ENCODE measurements at places on chromosomes 7 and 10.

- no peak for DNase-seq
These were observed 48.7 kb upstream of the UBN2 start for GRCh38 chr7:139182363-139182762.

DNA sequence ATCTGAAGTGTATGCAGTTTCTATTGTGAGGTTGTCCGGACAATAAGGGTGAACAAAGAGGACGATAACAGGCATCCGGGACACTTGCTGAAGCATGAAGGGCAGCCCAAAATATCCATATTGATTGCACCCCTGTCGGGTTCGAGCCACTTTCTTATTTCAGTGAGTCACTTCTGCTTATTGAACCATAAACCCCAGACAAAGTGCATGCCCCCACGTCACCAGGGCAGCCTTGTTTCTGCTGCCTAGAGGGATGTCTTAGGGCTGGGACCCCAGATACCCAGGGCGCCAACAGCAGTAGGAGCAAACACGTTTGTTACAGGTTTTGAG lies 175.3 kb upstream of the LYZL1 start:
- no peak for DNase-seq

- DNase-seq: peak; percentile 64
These were observed 69.8 kb upstream of the STEAP1B start for GRCh38 chr7:22569586-22570321.

GRCh38 chr10:48307711-48308018 lies 1.2 kb downstream of the MAPK8 start:
- no peak for DNase-seq

DNA sequence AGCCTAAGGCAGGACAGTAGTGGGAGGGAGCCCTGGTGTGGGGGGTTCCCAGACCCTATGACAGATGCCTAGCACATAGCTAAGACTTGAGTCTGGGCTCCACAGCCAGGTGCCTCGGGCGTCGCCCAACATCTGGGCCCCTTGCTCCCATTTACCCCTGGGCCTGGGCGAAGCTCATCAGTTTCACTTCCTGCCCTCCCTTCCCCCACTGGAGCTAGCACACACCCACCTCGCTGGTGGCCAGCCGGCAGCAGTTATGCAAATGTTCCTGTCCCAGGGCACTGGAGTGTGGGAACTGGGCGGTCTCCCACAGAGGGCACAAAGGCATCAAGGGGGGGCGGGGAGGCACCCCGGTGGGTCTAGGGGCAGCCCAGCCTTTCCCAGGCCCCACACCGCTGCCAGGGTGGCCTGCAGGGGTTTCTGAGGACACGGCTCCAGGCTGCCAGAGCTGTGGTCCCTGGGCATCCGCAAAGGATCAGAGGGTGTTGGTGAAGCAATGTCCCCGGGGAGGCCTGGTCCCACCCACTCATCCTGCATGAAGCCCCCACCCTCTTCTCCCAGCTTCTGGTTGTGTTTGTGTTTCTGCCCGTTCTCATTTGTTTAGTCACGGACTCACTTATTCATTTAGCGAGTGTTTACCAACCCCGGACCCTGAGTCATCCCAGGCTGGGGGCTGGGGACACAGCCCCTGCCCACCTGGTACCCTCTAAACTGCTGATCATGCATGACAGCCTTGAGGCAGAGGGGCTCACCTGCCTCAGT lies 20.4 kb downstream of the SH2B2 start:
- DNase-seq: no peak

- DNase-seq: no peak
These were observed 45.9 kb upstream of the PAPSS2 start for GRCh38 chr10:87613751-87614150.

GRCh38 chr7:137762334-137762733 lies 84.4 kb downstream of the DGKI start:
- no peak for DNase-seq

- DNase-seq: no peak
These were observed 17.9 kb downstream of the OGDHL start for GRCh38 chr10:49744091-49744685.

- no peak for DNase-seq
These were observed 95.7 kb upstream of the EEPD1 start for GRCh38 chr7:36057323-36057722.

- DNase-seq: no peak
These were observed 128.7 kb downstream of the SAMD9 start for GRCh38 chr7:92988941-92989545.

DNA sequence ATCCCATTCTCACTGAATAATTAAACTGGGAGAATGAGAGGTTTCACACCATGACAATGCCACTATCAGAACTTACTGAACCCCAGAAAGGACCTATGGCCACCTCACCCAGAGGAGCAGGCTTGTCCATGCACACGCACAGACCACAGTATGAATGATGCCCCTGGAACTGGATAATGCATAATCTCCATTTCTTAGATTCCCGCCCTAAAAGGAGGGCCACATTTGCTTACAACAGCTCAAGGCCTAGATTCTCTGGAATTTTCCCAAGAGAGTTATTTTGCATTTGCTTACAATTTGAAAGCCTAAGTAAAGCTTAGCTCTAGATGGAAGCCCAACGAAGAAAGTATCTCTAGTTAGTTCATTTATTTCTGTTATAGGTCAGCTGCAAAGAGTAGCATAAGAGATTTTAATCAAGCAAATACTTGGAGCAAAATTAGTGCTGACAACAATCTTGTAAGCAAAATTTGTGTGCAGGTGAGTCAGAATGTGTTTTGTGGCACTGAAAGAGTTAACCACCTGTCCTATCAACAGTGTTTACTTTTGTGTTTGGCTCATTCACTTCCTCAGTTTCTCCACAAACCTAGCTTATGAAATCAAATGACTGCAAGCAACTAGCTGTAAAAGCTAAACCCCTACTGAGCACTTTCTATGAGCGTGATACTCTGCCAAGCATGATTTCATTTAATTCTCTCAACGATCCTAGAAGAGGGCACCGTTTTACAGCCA lies 32.1 kb downstream of the ELMO1 start:
- no peak for DNase-seq

DNA sequence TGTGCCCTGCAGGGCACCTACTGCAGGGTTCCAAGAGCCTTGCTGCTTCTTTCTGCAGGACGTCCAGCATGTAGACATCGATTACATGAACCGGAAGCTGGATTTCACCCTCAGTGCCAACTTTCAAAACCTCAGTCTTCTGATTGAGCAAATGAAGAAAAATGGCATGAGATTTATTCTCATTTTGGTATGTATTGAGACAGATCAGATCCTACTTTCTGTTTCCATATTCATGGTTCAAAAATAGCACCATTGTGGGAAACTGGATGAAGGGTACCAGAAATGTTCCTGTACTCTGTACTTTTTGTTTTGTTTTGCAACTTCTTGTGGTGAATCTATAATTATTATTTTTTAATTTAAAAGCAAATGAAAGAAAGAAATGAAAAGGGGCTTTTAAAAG lies 64.1 kb downstream of the MGAM2 start:
- DNase-seq: no peak

GRCh38 chr7:79319369-79319768 lies 134.1 kb downstream of the MAGI2 start:
- no peak for DNase-seq

DNA sequence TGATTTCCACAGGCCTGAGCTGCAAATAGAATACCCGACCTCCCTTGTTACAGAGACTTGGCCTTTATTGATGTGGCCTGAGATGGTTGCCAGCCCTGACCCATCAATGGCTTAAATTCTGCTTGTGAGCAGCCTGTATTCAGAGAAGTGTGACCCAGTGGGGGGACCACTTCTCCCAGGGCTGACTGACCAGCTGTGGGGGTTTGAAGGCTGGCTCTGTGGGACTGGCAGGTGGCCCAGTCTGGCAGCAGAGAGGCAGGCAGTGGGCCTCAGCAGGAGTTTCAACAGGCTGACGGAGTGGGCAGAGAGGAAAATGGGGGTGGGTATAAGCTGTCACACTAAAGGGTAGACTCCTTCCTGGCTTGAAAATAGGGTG lies 12.2 kb upstream of the PPIF start:
- DNase-seq: no peak

DNA sequence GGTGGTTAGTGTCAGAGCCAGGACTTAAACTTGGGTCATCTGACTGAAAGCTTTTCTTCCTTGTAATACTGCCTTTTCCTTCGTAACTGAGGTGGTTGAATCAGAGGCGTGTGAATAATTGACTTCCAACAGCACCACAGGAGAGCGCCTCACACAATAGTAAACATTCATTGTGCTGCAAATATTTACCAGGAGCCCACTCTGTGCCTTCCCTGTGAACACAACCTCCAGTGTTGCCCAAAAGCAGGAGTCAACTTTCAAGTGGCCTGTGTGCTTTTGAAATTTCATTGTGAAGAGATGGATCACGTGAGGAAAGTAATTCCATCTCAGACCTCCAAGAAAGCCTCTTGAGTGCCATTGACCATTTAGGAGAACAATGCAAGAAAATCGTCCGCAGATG lies 60.2 kb downstream of the ADRA2A start:
- DNase-seq: no peak

GRCh38 chr10:131211559-131211958 lies 100.0 kb downstream of the TCERG1L start:
- DNase-seq: no peak

DNA sequence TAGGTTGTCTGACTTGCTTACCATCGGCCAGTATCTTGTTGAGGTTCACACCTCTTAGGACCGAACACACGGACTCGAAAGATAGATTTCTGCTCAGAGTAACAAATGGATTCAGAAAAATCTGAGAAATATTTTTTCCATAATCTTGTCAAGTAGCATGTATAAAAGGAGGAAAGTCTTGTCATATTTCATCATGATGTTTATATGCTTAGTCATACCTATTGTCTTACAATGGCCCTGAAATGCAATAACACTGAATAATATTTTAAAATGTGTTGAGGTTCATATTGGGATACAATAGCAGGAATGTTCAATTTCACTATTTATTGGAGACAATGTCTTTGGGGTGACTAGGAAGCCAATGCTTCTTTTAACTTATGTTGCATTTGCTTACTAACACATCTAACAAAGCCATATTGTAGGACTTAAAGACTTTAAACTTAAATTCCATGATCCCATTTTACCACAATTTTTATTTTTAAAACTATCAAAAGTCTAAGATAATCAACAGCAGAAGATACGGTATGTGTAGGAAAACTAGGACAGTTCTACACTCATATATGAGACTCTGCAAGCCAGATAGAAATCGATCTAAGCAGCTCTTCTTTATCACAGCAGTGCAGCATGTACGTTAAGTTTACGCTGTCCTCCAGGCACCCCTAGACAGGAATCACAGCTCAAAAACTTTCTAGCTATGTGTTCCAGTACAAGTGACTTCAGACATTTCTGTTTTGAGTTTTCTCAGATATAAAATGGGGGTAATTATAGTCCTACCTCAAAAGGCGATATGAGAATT lies 135.7 kb upstream of the CAV2 start:
- peak; percentile 57 for DNase-seq

DNA sequence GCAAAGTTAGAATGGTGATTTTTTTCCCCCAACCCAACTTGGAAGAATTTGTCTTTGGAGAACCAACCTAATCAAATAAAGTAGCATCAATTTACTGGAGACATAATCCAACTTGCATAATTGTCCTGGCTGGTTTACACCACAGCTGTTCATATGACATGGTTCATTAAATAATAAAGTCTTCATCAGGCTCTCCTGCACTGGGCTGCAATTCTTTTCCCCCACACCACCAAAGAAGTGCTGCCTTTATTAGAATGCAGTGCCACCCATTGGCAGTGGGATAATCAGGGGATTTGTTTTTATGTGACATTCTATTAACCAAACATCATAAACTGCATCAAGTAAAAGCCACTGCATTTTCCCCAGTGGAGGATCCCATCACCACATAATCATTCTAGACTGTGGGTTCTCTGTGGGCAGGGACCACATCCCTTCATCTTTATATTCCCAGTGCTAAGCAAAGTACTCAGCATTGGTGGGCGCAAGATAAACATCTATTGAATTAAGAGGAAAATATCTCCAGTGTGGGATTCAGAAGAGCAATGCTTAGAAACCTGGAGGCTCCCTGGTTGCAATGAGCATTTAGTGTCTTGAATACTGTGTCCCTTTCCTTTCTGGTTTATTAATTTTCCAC lies 322.0 kb downstream of the KCNMA1 start:
- no peak for DNase-seq

- no peak for DNase-seq
These were observed 18.8 kb downstream of the CPVL start for GRCh38 chr7:29127527-29127926.
